Stimulated activated CD4-positive, alpha-beta T cell treated with anti-CD3 and anti-CD28 coated beads, Interleukin-4, amount 100 ng/mL, for 24 hours (primary cell): ENCODE measurements at places on chromosomes 3 and 15.

- DNase-seq = no peak
Measured at GRCh38 chr3:192577811-192578210, 149.5 kb downstream of the FGF12 start.

DNA sequence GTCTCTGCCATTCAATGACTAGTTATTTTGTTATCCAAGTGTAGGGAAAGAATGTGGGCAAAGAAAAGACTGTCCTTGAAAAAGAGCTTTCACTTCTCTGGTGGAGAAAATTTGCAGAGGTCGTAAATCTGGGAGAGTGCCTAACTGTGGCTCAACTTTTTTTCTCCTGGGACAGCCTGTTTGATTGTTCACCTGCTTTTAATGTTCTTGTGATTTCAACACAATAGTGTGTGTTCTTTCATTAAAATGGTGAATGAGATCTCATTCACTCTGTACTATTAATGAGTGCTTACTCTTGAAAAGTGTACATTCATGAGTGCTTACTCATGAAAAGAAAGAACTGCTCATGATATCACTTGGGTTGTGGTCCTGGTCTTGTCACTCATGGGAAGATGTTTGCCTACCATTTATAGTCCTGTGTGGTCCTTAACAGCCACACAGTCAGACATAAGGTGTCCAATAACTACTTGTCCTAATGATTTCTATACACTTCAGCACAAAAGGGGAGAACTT is 567.3 kb downstream of the GRM7 start:
- no peak for DNase-seq

GRCh38 chr3:66253790-66254620 is 33.2 kb downstream of the SLC25A26 start:
- no peak for DNase-seq

GRCh38 chr15:69400850-69401249 is 13.3 kb upstream of the KIF23 start:
- DNase-seq = peak; percentile 32

- DNase-seq = no peak
Measured at GRCh38 chr3:149481491-149481890, 7.0 kb downstream of the TM4SF4 start.

GRCh38 chr3:88219138-88219792 is 69.5 kb downstream of the C3orf38 start:
- DNase-seq = peak; percentile 14

DNA sequence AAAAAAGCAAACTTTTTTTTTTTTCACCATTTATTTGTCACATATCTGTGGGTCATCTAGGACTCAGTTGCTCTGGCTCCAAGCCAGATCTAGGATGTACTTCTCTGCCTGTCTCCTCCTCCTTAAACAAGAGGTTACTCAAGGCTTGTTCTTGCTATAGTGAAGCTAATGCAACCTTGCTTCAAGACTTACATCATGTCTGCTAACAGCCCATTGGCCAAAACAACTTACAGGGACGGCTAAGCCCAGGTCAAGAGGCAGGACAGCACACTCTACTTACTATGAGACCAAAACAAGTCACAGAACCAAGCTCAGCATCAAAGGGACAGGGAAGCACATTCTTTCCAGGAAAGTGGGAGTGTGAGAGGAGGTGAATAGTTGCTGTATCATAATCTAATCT is 123.8 kb upstream of the BNIP2 start:
- DNase-seq = no peak

DNA sequence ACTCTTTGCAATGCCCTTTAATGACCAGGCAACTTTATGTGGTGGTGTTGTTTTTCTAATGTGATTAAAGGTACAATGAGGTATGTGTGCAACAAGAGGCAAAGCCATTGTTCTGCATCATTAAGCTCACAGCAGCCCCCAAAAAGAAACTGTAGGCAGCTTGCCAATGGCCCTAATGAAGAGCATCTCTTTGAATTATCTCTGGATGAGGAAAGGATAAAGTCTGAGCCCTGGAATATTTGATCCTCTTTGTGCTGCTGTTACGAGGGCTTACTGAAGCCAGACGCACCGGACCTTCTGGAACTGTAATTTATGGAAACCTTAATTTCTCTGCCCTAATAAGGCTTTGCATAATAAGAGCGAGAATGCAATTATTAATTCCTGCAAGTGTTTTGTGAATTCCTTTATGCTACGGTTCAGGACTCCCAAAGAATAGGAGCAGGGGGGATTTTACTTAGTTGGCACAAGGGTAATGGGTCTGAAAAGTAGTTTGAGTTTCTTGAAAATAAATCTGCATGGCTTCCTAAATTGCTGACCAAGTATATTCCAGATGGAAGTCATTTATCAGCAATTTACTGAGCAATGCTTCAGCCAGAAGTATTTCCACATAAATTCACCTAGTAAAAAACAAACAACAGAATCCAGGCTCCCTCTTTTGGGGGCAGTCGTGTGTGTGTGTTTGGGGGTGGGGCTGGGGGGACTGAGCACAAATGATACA is 193.4 kb downstream of the PDZRN3 start:
- DNase-seq = no peak

- DNase-seq = no peak
Measured at GRCh38 chr3:40078590-40078989, 230.9 kb upstream of the EIF1B start.

GRCh38 chr3:74506246-74506645 is 108.2 kb downstream of the CNTN3 start:
- no peak for DNase-seq

DNA sequence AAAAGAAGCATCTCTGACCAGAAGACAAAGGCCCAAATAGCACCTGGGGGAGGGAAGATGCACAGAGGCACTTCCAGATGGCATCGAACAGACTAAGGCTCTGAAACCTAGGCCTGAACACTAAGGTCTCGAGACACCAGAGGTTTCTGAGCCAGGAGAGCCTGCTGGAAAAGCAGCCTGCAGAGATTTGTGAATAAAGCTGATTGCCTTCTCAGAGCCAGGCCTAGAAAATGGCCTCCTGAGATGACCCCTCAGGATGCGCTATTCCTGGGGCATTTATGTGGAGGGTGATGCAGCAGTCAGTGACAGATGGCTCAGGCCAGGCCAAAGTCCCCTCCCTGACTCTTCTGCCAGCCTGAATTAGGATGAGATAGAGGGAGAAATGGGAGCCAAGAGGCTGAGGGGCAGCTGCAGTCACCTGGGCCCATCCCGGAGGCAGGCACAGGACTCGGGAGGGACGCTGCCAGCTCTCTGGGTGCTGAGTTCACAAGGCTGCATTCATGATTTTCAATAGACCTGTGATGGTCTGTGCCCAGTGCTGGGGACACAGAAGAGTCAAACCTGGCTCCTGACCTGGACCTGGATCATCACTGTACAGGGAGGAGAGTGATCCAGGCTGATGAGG is 6.9 kb downstream of the PRSS50 start:
- no peak for DNase-seq

DNA sequence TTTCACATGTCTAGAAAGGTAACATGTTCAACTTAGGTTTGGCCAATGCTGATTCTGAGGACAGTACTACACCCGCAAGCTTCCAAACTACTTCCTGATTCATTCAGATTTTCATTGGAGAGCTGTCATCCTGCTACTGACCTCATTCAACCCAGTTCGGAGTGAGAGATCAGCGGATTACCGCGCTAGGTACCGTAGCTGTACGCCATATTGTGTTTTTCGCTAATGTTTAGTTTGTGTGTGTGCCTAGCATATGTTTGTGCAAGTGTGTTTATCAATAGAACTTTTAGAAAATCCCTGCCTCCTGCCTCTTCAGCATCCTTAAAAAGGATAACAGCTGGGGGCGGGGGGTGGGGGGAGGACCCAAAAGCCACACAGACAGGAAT is 1.1 kb downstream of the ZBTB20 start:
- DNase-seq = peak; percentile 49

- no peak for DNase-seq
Measured at GRCh38 chr3:196335503-196335948, 2.7 kb downstream of the TM4SF19 start.

- DNase-seq = no peak
Measured at GRCh38 chr3:71264840-71265239, 318.7 kb downstream of the FOXP1 start.

DNA sequence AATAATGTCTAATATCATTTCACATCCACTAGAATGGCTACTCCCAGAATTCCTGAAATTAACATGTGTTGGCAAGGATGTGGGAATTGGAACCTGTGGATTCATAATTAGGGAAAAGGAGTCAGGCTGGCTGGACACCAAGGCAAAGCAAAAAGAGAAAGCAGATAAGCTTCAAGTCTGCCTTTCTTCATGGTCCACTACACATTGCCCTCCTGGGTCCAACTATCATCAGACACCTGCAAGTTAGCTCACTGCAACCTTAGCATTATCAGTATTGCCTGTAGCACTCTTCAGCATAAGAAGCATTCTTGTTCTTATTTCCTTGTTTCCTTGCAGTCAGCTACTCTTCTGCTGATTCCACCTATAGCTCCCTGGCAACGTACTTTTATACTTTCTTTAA is 124.3 kb downstream of the ZNF280D start:
- DNase-seq = no peak

DNA sequence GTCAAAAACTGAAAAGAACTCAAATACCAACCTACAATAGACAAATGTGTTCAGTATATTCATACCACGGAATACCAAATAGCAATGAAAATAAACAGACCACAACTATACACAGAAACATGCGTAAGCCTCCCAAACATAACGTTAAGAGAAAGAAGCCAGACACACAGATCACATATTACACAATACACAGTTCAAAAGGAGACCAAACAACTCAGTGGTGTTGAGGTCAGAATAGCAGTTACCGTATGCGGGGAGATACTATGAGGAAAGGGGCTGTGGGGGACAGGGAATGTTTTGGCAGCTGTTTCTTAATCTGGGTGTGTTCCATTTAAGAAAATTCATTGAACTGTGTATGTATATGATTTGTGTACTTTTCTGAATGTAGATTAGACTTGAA is 6.6 kb downstream of the OSBPL10 start:
- DNase-seq = no peak

GRCh38 chr15:85171736-85172135 is 190.1 kb downstream of the PDE8A start:
- no peak for DNase-seq

GRCh38 chr15:88680241-88681001 is 41.6 kb downstream of the ISG20 start:
- no peak for DNase-seq

DNA sequence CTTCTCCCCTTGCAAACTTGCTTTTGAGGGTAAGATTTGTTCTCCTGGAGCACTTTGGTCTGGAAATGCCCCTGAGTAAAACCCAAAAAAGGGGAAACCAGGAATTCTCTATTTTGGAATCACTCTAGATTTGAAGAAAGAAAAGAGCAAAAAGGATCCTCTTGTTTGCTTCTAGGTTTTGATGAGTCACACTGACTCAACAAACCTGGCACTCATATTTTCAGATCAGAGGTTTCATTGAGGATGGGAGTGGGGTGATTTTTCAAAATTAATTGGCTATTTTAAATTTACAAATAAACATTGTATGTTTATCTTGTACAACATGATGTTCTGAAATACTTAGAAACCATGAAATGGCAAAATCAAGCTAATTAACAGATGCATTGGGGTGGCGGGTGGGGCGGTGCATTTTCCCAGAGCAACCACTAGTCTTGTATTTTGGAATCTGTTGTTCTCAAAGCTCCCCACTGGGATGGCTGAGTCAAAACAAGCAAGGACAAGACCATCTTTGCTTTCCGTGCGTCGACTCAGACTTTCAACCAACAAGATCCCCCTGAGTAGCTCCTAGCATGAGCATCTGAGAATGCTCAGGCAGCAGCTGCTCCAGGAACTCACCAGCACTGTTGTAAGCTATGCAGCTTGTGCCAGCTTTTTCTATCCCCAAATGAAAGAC is 451.4 kb downstream of the WDR72 start:
- DNase-seq = no peak

- DNase-seq = no peak
Measured at GRCh38 chr3:25433868-25434267, 5.8 kb downstream of the RARB start.

GRCh38 chr3:132231633-132232032 is 85.6 kb upstream of the ACP3 start:
- DNase-seq = no peak

DNA sequence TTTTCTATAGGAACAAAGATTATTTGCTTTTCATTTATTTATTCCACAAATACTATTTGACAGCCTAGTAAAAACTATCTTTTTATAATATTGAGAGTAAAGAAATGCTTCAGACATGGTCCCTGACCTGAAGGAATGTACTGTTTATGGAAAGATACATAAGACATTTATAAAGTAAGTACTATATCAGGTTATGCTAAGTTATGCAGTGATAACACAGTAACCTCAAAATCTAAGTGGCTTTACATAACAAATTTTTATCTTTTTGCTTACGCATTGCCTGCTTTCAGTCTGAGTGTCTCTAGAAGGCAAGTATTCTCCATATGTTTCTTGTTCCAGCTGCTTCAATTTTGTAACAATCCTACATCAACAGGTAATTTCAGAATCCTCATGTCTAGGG is 694.0 kb downstream of the SQOR start:
- no peak for DNase-seq

DNA sequence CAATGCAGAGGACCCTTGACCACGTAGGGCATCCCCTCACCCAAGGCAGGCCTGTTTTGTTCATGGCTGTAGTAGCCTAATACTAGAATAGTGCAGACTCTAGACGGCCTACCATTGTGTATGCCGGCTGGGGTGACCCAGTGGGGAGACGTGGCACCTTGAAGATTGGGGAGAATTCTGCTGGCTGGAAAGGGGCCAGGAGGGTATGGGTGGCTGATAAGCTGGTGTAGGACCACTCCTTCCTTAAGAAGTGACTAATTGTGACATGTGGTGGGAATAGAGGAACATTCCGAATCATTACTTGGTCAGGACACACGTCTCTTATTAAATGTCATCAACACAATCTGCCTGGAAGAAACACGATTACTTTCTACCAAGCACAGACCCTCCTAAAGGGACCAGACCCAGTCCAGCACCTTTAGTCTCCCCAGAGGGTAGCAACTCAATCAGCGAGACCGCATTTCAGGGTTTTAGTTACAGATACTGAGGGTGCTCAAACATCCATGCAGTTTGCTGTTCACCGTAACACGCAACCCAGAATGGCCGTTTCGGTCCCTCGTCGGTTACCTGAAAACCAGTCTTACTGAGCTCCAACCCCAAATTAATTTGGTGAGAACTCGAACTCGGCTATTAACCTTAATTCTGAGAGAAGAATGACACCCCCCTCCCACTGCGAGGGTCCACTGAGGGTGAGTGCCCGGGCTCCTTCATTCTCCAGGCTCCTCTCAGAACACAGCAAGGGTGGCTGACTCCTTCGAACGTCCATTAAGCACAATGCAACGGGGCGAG is 1.6 kb upstream of the KLF13 start:
- no peak for DNase-seq

- no peak for DNase-seq
Measured at GRCh38 chr3:63960048-63960711, 48.0 kb upstream of the SCAANT1 start.

- no peak for DNase-seq
Measured at GRCh38 chr3:196660381-196661166, 21.1 kb downstream of the NRROS start.
